Left hindlimb (tissue), 1 donor: ENCODE measurements at places on chromosomes 12 and 14.

- no peak for DNase-seq
Observed at GRCh38 chr14:99278836-99279235, 6.8 kb upstream of the BCL11B start.

GRCh38 chr14:96238676-96239265 lies 17.2 kb upstream of the BDKRB1 start:
- no peak for DNase-seq

DNA sequence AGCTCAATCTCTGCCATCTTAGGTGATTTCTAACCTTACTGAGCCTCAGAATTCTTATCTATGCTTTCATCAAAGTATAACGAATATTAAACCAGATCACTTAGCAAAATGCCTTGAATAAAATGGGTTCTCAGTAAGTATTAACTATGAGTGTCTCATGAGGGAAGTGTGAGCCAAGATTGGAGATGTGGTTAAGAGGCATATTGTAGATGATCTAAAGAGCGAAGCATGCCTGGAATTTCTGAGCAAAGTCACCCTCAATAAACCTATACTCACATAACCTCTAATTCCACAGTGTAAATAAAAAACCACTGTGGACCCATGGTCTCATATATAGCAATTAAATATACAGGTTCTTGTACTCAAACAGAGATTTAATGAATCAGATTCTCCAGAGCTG lies 193.1 kb upstream of the FSCB start:
- DNase-seq, result no peak

- DNase-seq, result no peak
Observed at GRCh38 chr12:128137140-128137539, 129.8 kb upstream of the TMEM132C start.

DNA sequence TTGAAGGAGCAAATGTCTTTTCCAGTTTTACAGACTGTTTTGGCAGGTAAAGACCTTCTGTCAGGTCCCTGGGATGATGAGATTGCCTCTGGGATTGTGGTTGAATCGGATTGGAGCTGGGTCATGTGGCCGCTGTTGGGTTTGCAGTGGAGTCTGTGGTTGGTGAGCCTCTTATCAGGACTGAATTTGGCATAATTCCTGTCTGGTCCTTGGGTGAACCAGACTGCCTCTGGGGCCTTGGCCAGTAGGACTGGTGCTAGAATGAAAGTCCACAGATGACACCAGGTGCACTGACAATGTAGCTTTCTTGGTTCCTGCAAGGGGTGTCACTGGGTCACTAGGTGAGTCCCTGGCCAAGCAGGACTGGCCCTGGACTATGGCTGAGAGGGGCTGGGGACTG lies 155.3 kb downstream of the TPH2 start:
- no peak for DNase-seq

DNA sequence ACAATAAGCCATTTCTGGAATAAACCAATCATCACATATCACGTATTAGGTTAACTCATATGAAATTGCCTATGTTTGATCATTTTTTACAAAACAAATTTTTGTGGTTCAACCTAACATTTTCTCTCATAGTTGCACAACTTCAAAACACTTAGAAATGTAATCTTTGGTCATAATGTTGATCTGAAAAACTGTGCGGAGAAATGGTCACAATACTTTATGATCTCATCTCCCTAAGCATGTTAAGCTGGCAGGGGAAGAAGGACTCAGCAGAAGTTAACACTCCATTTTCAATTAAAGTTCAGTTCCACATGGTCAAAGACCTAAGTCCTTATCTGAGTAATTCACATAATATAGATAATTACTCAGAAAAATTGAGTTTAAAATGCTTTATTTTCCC lies 194.8 kb downstream of the CAPZA3 start:
- no peak for DNase-seq

DNA sequence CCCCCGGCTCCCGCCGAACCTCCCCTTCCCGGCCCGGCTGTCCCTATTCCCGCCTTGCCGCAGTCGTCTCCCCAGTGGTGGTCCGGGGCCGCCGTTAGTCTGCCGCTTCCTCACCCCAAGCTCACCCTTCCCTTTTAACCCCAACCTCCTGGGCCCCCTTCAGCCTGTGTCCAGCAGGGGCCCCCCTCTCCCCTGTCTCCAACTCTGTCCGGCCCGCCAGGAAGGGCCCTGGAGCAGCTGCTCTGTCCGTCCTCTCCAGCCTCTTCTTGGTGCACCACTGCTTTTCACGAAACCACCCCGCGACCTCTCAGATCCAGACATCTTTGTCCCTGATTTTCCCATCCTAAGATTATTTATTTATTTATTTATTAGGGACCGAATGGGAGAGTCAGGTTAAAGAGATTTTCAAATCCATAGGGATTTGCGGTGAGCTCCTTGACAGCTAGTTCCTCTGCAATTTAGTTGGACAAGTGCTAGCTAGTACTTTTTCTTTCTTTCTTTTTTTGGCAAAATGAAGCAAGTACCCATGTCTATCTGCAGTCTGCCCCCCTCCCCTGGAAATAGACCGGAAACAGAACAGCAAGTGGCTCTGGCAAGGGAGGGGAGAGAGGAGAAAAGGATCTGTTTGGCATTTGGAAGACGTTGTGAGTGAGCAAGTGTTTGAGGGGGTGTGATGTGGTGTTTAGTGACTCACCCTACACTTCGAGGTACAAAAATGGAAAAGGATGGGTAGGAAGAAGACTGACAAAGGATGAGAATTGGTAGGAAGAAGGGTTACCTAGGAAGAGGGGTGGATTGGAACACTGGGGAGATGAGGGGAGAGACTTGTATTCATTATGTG lies 632 bp downstream of the UBR7 start:
- DNase-seq, result peak; percentile 83
